ENCODE measurements at places on chromosomes 7 and 10.

DNA sequence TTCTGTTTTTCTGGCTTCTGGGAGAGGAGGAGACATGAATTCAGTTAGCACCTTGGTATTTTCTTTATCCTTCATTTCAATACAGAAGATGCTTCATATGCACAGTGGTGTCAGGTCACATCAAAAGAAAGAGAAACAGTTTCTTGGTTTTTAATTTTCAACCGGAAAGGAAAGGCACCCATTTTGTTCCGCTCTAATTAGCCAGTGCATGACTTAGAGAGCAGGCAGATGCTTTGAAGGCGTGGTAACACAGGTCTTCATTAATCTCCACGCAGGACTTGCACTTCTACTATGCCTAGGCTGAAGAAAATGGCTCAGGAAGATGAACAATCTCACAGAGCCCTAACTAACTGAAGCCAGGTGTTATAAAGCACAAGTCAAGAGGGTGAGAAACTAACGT lies 70.4 kb upstream of the ATRNL1 start:
- no peak for DNase-seq

DNA sequence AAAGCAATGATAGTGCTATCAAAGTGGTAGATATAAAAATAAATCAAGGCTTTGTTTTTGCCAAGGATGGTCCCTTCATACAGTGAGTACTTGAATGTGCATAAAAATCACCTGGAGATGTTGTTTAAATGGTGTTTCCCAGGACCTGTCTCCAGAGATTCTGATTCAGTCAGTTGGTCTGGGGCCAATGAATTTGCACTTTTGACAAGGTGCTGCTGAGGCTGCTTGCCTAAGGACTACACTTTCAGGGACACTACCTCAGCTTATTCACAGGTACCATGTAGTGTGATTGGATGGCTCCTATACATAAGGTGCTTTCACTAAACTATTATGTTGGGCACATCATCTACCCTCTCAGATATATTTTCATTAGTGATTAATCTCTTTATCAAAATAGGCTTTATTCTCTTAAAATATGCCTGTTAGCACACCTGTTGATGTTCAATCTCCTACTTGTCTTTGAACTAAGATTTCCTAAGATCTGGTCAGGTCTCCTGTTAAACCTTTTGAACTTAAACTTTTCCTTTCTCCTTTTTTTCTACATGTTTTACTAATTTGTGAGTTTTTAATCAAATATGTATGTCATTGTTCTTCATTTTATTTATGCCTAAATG lies 24.3 kb downstream of the CAPZA2 start:
- no peak for DNase-seq

- no peak for DNase-seq
Measured at GRCh38 chr7:75042286-75042685, 31.3 kb downstream of the RCC1L start.

- peak; percentile 48 for DNase-seq
Measured at GRCh38 chr10:78853864-78854263, 214.9 kb upstream of the ZMIZ1 start.

DNA sequence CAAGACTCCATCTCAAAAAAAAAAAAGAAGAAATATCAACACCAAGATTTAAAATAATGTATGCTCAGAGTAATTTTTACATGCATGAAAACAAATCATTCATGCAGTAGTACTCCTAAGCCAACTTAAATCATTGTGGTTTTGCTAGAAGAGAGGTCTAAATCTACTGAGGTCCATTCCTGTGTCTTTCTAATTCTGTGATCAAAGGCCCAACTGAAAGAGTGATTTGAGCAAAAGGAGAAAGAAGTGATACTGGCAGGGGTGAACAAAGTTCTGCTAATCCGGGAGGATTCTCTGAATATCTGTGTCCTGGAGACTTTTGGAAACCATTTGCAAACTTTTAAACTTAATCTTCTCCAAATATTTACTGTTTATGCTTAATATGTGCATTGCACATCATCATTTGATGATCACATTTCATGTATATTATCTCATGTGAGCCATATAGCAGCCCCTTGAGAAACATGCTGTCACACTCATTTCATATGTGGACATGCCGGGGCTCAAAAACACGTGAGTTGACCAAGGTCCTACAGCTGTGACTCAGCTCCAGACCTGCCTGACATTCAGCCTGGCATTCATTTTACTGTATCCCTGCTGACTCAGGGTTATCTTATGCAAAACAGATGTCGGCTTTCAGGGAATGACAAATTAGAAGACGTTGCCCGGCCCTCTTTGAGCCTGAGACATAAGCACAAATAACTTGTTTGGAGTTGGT lies 76.4 kb downstream of the FAM107B start:
- no peak for DNase-seq

DNA sequence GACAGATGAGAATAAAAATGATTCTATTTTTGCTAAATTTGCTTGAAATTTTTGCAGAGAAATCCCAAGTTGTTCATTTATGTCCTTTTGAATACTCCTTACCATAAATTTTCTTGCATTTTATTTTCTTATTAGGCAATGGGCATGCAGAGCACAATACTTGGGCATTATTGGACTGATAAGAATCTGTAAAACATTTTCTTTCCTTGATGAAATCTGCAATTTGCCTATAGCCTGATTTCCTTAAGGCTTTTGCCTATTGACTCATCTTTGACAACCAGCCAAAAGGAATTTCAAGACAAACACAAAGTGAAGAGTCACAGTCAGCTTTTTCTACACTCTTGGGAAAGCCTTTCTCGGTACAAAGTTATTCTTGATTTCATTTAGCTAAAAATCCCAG lies 30.5 kb upstream of the GNAT3 start:
- DNase-seq: no peak

DNA sequence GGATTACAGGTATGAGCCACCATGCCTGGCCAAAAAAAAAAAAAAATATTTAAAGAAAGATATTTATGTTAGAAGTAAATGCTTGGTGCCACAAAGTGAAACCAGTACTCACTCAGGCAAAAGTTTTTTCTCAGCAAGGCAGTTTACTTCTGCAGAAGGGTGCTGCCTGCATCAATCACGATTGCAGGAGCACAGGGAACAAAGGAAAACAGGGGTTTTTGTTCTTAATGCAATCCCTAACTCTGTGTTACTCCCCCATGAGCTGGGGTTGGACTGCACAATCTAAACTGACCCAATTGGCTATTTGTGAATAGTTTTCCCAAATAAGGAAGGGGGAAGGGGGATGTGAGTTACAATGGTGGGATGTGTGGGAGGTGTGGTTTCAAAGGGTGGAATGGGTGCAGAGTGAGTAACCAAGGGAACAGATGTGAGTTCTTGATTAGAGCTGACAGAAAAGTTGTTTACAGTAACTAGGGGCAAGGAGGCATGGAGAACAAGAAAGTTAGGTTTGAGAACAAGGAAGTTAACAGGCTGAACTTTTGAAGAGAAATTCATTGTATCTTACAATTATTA lies 255.4 kb downstream of the TYW1 start:
- no peak for DNase-seq

- no peak for DNase-seq
Measured at GRCh38 chr7:73963252-73963822, 64.6 kb upstream of the ELN start.

DNA sequence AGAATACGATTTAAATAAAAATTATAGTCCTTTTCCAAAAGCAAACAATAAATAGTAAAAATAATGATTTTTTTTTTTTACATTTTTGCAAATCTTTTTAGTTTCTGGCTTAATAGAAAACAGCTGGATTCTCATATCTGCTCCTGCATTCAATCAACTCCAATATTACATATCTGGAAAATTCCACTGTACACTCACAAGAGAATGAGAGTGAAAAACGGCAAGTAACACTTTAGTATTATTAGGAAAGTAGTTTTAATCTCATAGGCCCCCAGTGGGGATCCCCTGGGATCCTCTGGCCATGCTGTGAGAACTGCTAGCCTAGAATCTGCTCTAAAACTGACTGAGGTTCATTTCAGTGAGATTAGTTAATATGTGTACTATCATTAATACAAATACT lies 128.6 kb upstream of the LRRN3 start:
- DNase-seq: no peak

GRCh38 chr10:11270135-11270857 lies 252.6 kb downstream of the CELF2 start:
- DNase-seq: no peak

GRCh38 chr7:102872460-102872859 lies 40.3 kb upstream of the LRRC17 start:
- no peak for DNase-seq

DNA sequence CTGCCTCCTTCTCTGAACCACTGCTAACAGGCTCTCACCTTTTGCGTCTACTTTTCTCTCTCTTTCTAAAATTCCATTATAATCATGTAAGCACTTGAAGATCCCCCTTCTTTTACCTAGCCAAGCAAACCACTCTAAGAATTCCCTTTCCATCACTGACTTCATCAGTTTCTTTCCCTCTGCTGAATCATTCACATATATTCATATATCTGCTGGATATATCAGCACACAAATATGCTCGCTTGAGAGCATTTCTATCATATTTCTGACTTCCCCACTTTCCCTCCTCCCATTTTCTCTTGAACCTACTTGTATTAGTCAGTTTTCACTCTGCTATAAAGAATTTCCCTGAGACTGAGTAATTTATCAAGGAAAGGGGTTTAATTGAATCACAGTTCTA lies 84.2 kb upstream of the LRRN3 start:
- DNase-seq: no peak

DNA sequence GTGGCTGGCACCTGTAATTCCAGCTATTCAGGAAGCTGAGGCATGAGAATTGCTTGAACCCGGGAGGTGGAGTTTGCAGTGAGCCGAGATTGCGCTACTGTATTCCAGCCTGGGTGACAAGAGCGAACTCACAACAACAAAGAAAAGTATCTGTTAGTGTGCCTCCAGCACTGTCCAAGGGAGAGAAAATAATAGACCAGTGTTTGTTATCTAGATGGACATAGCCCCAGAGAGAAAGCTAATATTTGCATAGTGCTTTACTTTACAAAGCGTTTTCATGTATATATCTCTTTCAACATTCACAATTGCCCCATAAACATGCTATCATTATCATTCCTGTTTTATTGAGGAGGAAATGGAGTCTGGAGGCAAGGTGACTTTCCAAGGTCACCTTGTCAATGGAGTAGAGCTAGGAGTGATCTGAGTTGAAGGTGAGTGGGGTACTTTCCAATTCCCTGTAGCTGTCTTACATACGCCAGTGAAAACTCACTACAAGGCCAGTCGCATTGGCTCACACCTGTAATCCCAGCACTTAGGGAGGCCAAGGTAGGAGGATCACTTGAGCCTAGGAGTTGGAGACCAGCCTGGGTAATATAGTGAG lies 49.7 kb upstream of the KIF5B start:
- DNase-seq: no peak

- DNase-seq: no peak
Measured at GRCh38 chr7:55271661-55272060, 93.5 kb upstream of the LANCL2 start.

GRCh38 chr7:105617280-105618015 lies 36.2 kb upstream of the EFCAB10 start:
- no peak for DNase-seq

- peak; percentile 39 for DNase-seq
Measured at GRCh38 chr7:90345595-90346335, 751 bp upstream of the GTPBP10 start.

DNA sequence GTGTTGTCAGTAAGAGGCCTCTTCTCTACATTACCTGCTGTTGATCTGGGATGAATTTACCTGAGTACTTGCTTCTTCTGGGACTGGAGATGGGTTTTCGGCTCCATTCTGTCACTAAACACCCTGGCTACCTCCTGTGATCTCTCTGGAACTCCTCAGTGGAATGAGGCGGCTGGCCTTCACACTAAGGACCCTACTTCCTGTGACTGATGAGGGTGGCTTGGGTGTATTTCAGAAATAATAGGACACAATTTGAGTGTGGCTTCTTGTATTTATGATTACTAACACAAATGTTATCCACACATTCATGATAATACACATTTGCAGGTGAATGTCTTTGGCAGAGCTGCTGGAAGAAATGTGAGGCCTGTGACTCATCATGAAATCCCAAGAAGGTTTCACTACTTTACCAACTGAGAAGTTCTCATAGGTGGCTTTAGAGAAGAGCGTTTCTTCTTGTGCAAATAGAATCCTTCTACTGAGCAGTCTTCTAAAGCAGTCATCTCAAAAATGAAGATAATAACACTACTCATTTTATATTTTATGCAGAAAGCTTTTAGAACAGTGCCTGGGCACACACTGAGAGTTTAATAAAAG lies 21.3 kb upstream of the EVX1 start:
- DNase-seq: no peak

DNA sequence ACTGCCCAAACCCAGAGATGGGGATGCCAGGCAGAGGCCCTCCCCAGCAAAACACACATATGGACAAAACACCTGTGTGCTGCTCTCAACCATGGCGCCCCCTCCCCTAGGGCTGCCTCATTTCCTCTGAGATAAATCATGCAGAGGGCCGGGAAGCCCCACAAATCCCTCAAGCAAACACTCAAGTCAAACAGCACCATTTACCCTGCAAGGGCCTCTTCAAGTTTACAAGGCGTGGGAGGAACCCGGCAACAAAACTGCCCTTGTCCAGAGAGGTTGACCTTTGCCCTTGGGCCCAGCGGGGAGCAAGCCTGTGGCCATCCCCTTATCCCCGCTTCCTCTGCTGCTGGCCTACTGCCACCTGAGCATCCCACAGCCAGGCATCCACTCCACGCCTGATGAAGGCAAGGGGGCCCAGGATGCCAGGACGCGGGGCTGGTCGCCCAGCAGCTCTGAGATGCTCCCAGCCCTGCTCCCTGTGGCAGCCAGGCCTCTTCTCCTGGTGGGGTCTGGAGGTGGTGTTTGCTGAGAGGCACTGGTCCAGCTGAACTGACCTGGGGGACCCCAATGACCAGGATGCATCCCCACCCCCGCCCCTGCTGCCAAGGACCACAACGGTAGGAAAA lies 77.4 kb downstream of the DLG5 start:
- no peak for DNase-seq

GRCh38 chr10:91564508-91564907 lies 68.4 kb downstream of the PPP1R3C start:
- no peak for DNase-seq

DNA sequence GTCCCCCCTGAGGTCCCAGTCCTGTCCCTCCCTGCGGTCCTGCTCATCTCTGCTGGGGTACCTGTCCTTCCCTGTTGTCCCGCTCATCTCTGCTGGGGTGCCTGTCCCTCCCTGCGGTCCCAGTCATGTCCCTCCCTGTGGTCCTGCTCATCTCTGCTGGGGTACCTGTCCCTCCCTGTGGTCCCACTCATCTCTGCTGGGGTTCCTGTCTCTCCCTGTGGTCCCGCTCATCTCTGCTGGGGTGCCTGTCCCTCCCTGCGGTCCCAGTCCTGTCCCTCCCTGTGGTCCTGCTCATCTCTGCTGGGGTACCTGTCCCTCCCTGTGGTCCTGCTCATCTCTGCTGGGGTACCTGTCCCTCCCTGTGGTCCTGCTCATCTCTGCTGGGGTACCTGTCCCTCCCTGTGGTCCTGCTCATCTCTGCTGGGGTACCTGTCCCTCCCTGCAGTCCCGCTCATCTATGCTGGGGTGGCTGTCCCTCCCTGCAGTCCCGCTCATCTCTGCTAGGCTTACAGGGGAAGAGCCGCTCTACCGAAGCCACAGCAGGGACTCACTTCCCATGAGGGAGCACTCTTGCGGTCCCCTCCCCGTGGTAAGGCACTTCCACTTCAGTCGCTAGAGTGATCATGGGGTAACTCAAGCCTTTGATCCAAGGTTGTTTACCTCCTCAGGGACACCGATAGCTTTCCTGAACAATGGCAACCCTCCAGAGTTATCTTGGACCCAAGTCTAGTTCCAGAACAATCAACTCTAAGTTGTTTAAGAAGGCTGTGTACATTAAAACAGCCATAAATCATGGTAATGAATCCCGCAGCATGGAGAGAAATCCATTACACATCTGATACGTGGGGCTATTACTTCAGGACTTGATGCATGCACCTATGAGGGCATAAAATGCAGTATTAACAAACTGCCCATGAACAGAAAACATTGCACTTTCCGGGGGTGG lies 46.8 kb upstream of the MNX1 start:
- no peak for DNase-seq

All from inflammatory macrophage (primary cell).